ENCODE measurements at places on chromosomes 7 and 10.

- DNase-seq: no peak
These were observed 1.3 kb downstream of the SERPINE1 start for GRCh38 chr7:101128040-101128834.

- no peak for DNase-seq
These were observed 44.7 kb upstream of the TRUB1 start for GRCh38 chr10:114893251-114893650.

GRCh38 chr7:107661081-107661864 lies 645 bp downstream of the SLC26A4 start:
- DNase-seq: peak; percentile 27

DNA sequence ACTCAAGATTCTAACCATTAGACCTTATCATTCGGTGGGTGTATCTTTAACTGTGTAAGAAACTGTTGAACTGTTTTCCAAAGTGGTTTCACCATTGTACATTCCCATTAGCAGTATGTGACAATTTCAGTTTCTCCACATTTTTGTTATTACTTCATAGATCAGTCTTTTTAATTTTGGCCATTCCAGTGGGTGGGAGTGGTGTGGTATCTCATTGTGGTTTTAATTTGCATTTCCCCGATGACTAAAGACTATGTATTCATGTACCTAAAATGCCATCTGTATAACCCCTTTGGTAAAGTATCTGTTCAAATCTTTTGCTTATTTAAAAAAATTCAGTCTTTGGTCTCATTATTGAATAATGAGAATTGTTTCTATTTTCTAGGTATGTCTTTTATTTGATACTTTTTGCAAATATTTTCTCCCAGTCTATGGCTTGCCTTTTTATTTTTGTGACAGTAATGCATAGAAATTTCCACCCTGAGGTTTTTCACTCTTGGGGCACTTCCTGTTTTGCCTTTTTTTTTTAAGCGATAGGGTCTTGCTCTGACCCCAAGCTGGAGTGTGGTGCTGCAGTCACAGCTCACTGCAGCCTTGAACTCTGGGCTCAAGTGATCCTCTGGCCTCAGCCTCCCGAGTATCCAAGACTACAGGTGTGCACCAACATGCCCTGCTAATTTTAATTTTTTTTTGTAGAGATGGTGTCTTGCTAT lies 141.1 kb upstream of the ITGB1 start:
- DNase-seq: no peak

DNA sequence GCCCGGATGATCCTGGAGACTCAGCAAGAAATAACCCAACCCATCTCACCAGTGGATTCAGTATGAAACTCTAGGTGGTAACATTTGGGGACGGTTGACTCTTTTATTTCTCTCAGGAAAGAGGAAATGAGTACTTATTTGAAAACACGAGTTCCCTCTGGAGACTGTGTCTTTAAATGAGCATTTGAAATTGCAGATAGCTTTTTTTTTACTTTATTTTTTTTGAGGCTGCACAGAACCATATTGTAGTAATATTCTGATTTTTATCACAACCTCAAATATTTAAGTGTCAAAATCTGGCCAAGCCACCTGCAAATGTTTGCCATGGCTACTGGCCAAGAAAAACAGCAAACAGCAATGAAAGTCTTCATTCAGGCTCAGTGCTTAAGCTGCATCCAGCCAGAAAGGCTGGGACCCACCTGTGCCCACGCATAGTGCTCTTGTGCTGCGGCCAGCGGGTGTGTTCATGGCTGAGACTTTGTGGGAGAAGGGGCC lies 160.8 kb downstream of the CREB5 start:
- no peak for DNase-seq

All from activated CD4-positive, alpha-beta T cell treated with anti-CD3 and anti-CD28 coated beads for 4 hours (primary cell).